ENCODE measurements at places on chromosomes 3 and 15.

DNA sequence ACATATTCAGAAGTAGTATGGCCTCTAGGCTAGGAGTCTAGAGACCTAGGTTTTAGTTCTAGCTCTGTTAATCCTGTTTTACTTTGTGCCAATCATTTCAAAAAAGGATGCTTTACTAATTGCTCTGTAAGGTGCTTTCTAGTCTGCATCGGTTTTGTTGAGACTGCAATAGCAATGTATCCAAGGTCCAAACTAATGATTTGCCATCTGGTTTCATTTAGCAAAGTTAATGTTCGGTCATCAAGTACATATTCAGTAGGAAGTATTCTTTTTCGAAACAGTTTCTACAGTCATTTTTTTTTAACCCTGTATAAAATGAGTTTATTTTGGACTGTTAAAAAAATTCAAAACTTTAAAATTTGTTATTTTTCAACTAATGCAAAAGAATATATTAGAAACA, 2.0 kb upstream of the GALK2 start:
- DNase-seq, result no peak

DNA sequence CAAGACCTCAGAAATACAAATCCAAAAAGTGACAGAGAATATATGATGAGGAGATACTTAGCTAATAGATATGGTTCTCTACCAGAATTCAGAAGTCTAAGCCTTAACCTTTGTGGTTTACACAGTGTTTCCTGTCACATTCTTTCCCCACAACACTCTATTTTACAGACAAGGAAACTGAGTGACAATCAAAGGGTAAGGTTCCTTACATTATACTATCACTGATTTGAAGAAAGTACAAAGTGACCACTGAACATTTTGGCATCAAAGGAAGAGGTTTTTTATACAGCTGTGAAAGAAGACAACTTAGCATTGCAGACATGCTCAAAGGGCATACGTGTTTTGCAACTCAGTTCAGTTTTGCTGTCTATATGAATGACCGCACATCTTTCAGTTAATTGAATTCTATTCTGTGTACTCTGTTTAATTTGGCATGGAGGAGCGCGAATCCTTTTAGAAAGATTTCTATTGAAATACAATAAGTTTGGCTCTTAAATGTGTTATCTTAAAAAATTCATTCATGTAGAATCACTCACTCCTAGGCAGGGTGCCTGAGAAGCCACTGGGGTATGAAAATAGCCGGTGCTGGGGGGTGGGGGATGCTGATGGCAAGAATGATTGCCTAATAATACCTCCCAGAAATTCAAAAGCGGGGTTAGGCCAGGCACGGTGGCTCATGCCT, 66.5 kb upstream of the SKOR1 start:
- DNase-seq, result no peak

DNA sequence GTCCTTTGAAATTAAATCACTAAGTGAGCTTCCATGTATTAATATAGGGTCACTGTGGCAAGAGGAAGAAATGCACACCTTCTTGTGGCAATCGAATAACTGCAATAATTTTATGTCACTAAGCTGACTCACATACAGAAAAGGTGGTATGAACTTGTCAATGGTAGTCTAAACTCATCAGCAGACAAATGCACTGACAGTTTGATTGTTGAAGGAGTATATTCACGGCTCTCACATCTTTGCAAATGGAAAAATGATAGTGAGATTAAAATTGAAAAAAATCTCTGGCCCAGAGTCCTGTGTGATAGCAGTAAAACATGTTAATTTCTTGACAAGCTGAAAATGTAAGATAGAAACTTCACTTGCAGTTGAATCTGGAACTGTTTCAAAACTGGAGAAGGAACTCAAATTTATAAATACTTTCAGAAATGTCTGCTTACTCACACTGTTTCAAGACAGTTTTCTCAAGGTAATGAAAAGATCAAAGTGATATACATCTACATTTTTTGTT, 215.8 kb upstream of the CADM2 start:
- no peak for DNase-seq

GRCh38 chr15:60531801-60532200, 52.9 kb upstream of the ICE2 start:
- DNase-seq, result no peak

- DNase-seq, result no peak
Measured at GRCh38 chr3:41866298-41866697, 95.6 kb downstream of the ULK4 start.

DNA sequence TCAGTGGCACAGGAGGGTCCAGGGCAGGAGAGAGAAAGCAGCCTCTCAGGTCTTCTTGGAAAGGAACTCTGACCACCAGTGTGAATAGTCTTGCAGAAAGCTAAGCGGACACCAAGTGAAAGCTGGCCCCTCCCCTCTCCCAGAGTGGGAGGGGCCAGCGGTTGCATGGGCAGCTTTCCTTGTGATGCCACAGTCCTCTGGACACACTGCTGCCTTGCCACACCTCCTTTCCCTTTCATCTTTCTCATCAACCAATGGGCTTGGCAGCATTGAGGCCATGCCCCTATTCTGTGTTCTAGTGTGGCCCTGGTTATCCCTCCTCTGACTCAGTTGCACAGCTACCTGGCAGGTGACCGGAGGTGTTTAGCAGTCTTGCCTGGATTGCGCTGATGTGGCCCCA, 49.7 kb upstream of the GOLGA6B start:
- DNase-seq, result peak; percentile 8

- DNase-seq, result no peak
Measured at GRCh38 chr3:102441832-102442231, 7.0 kb downstream of the ZPLD1 start.

DNA sequence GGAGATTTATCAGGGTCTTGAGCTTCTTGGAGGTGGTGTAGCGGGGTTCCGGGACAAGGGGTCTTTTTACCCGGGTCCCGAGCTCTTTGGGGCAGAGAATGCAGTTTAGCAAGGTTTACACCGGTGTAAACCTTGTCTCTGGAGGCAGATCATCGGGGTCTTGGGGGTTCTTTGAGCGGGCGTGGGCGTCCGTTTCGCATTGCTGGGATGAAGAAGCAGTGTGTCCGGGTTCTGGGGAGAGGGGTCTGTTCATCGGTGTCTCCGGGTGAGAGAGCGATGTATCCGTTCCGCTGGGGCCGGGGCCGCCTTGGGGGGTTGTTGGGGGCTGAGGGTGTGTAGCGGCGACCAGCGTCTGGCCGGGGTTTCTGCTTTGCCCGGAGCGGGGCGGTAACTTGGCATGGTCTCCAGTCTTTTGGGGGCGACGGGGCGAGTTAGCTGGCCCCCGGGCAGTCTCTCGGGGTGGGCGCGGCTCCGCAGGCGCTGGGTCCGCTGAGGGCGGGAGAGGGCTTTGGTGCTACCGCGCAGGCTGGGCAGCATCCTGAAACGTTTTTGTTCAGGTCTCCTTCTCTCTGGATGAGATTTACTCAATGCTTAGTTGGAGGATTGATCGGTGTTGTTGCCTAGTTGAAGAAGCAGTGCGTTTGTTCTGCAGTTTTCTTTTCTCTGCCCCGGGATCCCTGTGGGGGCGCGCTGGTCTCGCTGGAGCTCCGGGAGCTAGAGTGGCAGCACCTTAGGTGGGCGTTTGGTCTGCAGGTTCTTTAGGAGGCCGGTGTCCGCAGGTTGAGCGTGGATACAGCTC, 843 bp downstream of the GLCE start:
- peak; percentile 64 for DNase-seq

GRCh38 chr3:130465521-130465920, 51.5 kb upstream of the COL6A6 start:
- DNase-seq, result no peak

DNA sequence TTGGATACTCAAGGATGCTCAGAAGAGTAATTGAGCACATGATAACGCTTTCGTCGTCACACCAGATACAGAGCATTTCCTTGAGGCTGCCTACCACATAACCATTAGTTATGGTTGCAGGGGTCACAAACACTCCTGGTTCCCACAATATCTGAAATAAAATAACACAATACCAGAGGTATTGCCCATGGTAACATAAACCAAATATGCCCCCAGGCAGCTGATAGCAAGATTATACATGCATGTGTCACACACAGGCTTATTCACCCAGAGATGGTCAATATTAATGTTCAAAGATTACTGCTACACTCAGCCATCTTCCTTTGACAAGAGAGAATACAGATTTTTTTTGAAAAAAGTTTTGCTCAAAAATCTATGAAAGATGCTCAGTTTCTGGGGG, 7.3 kb downstream of the RPL39L start:
- no peak for DNase-seq

Data from urothelium cell line (cell line).